ENCODE measurements at places on chromosomes 6 and 20. TPM values are rescaled to one million over a fixed set of nuclear protein-coding genes. Genes with fewer than 3 reads are reported as not detected.

TRIM10 gene
- 0.76 TPM for total RNA-seq

CYP39A1 gene
- 20.0 TPM for total RNA-seq

APCDD1L gene
- 1.2 TPM for total RNA-seq

OLIG3 gene
- 0.29 TPM for total RNA-seq

SLC35B2 gene
- total RNA-seq = 35.2 TPM

PPP1R14C gene
- total RNA-seq = 73.7 TPM

HLA-G gene
- not detected for total RNA-seq

PI16 gene
- 3.2 TPM for total RNA-seq

TMEM200A gene
- 0.81 TPM for total RNA-seq
